ENCODE measurements at places on chromosomes 16 and 17.

DNA sequence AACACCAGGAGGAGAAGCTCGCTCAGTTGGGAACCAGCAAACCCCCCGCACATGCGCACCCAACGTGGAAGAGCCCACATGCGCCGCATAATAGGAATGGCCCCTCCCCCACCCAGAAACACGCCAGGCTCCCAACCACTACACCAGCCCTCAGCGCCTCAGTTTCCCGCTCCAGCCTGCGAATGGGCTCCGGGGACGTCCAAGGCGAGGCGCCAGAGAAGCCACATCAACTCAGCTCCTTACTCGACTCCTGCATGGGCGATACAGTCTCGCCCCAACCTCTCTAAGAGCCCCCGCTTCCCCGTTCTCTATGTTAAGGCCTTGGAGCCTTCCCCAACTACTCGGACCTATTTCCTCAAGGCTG is 504 bp downstream of the SRSF1 start:
- peak; percentile 49 for DNase-seq

GRCh38 chr16:71675380-71675779 is 49.1 kb downstream of the PHLPP2 start:
- no peak for DNase-seq

GRCh38 chr16:17433577-17434451 is 36.9 kb downstream of the XYLT1 start:
- DNase-seq, result no peak

GRCh38 chr17:42422412-42422957 is 571 bp downstream of the CAVIN1 start:
- no peak for DNase-seq

DNA sequence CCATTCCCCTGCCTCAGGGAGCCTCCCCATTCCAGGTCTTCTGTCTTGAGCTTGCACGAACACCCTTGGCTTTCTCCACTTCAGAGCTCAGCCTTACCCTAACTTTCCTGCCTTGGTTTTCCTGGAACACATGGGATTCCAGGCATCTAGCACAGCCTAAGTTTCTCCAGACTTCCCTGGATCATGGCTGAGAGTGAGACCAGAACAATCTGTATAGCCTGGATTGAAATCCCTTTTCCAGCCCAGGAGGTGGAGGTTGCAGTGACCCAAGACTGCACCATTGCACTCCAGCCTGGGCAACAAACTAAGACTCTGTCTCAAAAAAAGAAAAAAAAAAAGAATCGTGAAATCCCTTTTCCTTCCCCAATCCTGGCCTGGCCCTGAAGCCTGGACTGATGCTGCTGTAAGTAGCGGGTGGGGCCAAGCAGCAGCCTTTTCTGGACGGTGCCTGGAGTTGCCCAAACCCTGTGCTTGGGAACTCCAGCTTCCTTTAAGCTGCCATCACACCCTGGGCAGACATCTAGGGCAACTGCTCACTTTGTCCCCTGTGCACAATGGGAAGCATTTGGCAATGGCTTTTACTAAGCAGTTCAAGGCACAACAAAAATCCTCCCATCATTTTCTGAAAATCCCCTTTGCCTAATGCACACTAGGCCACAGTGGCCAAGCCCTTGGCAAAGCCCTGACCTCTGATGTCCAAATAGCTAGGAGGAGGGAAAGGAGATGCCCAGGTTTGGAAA is 12.0 kb upstream of the SLC16A5 start:
- no peak for DNase-seq

Measured in HuH-7.5 (cell line).